ENCODE measurements at places on chromosomes 5 and 9.

GRCh38 chr9:35938474-35939356 lies 19.2 kb downstream of the OR2S2 start:
- no peak for DNase-seq

DNA sequence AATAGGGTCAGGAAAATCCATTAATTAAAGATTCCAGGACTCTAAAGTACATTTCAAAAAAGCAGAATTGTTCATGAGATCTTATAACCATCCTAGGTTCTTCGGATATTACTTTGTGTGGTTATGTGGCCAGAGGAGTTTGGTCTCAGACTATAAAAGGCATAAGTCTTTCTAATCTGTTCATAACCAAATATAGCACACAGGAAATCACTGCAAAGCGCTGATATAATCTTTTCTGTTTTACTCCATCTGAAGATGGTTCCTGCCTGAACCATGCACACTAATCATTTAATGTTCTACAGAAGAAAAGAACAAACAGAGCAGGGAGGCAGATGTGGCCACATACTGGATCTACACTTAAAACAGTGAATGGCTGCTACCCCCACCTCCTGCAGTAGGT lies 182.8 kb downstream of the SEMA5A start:
- DNase-seq = no peak

GRCh38 chr5:139765409-139766217 lies 30.0 kb upstream of the PSD2 start:
- peak; percentile 50 for DNase-seq

DNA sequence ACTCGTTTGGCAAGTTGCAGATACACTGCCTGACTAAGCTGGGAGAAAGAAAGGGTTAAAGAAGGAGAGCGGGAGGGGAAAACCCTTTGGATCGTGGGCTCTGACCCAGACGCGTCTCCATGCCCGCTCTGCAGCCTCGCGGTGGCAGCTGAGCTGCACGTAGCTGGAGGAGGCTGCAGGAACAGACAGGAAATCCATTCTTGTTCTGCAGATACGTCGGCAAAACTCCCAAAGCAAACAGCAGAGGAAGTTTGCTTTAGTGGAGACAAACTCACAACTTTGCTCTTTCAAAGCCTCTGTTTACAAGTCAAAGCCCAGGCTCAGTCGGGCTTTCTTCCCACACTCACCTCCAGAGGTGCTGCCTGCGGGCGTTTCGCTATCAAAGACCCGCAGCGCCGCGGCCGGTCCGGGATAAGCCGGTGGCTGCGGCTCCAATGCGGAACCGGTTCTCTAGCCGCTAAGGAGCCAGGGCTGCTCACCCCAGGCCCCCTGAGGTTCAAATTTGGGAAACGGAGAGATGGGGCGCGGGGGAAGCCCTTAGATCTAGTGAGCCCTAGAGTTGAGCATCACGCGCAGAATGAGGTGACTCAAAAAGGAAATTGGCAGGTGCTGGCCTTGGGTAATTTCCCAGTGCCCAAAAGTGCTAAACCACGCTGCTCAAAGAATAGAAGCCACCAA lies 60.7 kb downstream of the MAT2B start:
- peak; percentile 2 for DNase-seq

- DNase-seq = no peak
Observed at GRCh38 chr9:91530829-91531228, 107.2 kb upstream of the NFIL3 start.

DNA sequence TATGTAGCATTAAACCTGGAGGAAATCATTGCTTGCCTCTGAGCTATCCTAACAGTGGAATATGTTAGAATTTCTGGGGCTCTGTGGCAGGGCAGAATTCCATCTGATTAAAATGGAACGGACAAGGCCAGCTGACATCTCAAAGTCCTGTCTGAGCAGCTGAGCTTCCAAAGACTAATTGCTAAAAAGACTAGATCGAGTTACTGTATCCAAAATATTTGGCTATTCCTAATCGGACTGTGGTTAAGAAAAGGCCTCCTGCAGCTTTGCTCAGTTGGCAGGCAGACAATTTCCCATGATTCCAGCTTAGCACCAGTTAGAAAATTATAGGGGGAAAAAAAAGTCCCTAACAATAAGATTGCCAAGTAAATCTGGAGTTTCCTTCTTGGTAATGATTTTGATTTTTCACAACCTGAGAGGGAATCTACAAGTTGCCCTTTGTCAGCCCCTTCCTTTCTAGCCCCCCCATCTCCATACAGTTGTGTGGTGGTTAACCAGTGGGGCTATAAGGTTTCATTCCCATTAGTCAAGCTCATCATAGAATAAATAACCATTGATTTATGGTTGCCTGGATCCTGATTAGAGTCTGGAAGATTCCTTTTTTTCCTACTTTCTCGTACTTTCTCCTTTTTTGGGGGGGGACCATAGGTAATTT lies 26.4 kb downstream of the PTGR1 start:
- DNase-seq = no peak

Data from HL-60 (cell line).